Caki2 (cell line): ENCODE measurements at places on chromosomes 1 and 21. TPM values are rescaled to one million over a fixed set of nuclear protein-coding genes. Genes with fewer than 3 reads are reported as not detected.

HIPK1 gene
- 8.1 and 10.0 TPM in 2 replicates for total RNA-seq

SPSB1 gene
- 32.9 and 36.4 TPM in 2 replicates for total RNA-seq

LCE1B gene
- not detected in 2 replicates for total RNA-seq

GRCh38 chr1:75310067-75310466, 175.9 kb downstream of the LHX8 start:
- DNase-seq = no peak

GRCh38 chr1:233079574-233079973, 129.2 kb downstream of the NTPCR start:
- no peak for DNase-seq

DNA sequence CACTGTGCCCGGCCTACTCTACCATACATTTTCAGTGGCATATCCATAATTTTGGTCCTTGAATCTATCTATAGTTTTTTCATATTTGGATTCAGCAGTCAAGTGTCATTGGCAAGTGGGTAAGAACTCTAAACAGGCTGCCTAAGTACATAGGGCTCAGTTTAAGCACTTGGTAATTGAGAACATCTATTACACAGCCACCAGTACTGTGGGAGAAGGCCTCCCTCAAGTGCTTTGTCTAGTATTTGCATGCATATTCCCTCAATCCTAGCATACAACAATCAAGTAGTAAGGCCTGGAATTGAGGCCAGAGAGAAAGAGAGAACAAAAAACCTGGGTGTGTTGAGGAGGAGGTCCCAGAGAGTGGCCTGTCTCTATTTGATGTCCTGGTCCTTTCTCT, 325.2 kb downstream of the USP25 start:
- no peak for DNase-seq

DNA sequence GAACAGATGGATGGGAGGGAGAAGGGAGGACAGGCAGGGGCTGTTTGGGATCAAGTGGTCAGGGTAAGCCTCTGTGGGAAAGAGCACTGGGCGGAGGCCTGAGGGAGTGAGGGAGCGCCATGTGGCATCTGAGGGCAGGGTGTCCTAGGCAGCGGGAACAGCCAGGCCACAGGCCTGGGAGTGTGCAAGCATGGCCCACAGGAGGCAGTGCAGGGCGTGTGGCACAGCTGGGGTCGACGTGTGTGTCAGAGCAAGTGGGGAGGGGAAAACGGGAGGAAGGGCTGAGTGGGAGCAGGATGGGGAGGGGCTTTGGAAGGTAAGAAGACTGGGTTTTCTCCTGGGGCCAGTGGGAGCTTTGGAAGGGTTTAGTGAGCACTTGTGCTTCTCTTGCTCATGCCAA, 143.4 kb downstream of the SYF2 start:
- no peak for DNase-seq

DNA sequence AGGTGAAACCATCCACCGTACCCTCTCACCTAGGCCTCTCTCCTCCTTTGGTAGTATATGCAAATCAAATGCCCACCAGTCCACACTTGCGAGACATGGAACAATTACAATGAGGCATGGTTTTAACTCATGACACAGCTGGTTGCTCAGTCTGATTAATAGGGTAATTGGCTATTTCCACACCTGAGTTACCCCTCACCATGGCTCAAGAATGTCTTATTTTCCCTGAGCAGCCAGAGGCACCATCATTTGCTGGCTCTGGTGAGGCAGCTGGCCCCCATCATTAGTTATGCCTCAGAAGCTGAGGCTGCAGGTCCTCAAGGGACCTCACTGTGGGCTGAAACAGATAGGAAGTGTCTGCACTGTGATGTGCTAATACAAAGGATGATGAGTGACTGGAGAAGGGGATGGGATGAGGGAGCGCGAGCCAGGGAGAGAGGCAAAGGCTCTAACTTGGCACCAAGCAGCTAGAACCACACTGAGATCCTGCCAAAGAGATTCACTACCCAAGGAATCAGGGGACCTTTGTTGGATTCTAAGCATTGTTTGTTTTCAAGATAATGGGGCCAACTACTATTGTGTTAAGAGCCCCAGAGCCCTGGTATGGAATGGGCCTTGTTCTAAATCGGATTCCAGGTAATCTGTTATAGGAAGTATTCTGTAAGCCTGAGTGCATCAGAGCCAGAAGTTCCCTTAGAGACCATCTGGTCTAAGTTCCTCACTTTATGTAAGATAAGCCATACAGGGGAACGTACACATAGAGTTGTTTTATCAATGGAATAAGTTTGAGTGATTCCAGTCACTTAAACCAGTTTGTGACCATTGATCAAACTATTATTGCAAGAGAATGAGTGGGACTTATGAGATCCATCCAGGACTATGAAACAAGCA, 80.0 kb upstream of the CNTN2 start:
- no peak for DNase-seq

GRCh38 chr1:33120436-33121231, 39.7 kb downstream of the AZIN2 start:
- DNase-seq = peak; percentile 52

DNA sequence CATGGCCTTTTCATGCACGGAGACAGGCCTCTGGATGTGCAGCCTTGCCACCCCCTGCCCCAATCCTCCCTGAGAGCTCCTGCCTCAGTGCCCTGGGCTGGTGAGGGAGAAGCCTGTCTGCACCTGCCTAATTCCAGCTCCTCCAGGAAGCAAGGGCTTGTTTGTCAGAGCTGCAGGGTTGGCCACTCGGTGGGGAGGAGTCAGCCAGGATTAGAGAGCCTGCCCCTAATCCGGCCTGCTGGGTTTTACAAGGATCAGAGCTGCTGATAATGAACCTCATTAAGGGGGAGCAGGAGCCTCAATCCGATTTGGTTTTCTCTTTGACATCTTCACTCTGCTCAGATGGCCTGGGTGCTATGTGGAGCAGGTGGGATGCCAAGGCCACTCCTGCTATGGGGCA, 31.9 kb upstream of the LHX4 start:
- DNase-seq = no peak

- no peak for DNase-seq
Measured at GRCh38 chr1:38685388-38685787, 174.2 kb downstream of the RRAGC start.

DNA sequence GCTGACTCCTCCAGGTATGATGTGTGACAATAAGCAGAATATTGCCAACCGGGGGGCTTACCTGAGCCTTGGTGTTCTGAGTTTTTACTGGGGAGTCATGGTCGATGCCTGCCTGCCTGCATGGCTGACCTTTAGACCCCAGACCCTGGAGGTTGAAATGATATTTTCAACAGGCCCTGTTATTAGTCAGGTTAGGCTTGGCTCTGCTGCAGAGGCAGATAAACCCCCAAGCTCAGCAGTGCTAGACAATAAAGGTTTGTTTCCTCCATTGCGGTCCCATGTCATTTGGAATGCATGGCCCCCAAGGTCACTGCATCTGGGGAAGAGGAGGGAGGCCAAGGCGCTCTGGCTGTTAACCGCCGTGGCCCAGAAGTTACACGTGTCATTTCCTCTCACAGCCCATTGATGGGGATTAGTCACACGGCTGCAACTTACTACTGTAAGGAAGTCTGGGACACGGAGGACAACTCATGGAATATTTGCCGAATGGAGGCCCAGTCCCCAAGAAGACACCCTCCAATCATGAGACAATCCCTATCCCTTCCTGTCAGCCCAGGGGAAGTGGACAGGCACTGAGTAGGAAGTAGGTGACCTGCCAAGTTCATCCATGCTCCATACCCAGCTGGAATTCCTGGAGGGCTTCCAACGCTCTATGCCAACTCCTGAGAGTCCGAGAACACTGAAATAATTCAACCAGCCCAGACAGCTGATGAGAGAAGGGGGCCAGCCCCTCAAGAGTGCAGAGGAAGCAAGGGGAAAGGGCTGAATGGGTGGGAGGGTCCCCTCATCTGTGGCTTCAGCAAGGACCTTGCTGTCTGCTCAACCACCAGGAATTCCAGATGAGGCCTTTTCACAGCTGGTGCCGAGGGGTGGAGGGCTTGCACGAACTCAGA, 97.3 kb downstream of the TAS1R2 start:
- no peak for DNase-seq

- DNase-seq = no peak
Measured at GRCh38 chr21:42059721-42060120, 11.4 kb upstream of the UMODL1 start.

DNA sequence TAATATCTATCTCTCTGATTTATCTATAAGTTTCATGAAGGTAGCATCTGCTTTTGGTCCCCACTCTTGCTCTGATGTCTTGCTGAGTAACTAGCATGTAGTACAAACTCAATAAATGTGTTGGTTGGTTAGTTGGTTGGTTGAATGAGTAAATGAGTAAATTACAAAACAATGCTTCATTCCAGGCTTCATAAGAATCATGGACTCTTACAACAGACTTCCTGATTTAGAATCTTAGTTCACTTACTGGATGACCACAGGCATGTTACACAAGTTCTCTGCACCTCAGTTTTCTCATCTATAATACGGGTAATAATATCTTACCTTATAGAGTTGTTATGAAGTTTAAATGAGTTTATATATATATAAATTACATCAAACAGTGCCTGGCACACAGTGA, 98.6 kb downstream of the ZNF281 start:
- no peak for DNase-seq

DNA sequence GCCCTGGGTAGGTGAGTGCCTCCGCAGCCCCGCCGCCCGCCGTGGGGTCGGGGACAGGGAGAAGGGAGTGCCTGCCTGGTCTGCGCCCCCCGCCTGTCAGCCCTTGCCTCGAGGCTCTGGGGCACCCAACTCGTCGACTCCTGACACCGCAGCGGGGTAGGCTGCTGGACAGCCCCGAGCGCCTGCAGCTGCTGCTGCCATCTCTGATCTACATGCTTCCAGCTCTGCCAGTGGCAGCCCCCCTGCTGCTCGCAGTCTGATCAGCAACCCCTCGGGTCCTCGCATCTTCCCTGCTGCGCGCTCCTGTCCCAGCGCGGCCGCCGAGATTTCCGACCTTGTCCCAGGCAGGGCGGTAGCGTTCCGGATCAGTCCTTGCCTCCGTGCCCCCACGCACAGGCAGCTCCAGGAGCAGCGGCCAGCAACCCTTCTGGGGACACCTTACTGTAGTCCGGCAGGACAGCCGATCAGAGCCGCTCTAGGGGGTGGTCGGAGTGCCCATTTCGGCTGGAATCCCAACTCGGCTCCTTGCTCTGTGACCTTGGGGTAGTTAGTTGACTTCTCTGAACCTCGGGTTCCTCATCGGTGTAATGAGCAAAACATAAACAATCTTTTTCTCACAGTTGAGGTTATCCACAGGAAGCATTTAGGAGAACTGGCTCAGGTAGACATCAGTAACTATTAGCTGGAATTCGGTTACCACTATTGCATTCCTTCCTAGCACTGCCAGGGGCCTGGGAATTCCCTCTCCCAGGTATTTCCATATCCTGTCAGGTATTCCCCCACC, 540 bp downstream of the BCAN start:
- no peak for DNase-seq

GRCh38 chr1:56570924-56571372, 8.4 kb downstream of the PLPP3 start:
- no peak for DNase-seq

- no peak for DNase-seq
Measured at GRCh38 chr1:222946436-222946835, 131.6 kb downstream of the DISP1 start.

GRCh38 chr1:76176000-76176399, 101.5 kb downstream of the ST6GALNAC3 start:
- no peak for DNase-seq

DNA sequence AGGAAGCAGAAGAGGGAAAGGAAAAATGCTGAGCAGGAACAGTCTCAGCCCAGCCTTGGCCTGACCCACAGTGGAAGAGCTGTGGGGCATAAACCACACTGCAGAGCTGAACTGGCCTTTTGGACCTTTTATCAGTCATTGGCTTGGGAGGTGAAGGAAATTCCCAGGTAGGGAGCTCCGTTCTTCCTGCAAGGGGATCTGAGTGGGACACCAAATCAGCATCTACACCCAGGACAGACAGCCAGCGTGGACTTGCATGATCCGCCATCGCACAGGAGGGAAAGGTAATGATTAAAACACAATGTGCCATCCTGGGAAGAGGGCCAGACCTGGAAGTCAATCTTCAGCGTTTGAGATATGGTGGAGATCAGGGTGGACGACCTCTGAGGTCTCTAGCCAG, 1.2 kb upstream of the MTFR1L start:
- DNase-seq = no peak
